ENCODE measurements at places on chromosomes 3 and 15.

DNA sequence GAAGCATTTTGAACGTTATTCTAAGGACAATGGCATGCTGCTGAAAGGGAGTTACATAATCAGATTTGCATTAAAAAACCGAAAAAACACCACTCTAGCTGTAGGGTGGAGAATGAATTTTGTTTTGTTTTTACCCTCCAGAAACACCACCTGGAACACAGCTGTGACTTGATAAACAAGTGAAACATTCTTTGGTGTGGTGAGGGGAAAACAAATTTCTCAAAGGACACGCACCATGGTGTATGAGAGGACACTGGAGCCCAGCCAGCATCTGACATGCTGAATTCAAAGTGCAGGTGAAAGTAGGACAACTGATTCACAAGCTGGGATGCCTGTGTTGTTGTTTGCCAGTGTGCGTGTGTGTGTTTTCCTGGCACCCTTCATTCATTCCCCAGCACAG is 554.5 kb upstream of the TBL1XR1 start:
- DNase-seq: no peak

DNA sequence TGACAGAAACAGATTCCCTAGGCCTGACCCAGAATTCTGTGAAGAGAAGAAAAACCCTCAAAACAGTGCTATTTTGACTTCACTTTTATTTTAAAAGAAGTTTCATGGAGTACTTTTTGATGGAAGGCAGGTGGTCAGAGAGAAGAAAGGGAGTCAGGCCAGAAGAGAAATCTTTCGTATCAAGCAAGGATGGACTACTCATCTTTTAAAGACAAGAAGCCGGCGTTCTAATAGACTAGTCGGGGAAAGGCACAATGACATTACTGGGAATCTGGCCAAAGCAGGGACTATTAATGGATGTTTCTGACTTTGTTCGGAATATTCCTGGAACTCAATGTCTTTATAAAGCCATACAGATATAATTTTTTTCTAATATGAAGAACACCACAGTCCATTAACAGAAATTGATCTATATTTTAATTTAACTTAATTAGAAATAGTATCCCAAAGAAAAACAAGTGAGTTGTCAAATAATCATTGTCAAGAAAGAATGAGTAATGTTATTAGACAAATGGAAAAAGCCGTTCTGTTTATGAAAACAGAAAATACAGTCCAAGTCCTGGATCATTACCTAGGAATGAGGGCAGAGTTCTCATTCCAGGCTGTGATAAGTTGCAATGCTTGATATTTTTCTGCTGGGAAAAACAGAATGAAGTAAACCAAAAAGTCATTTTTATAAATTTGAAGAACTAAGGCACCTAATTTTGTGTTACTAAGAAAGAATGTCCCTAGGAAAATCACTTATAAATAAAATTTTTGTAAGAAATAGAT is 23.7 kb upstream of the PCOLCE2 start:
- peak; percentile 2 for DNase-seq

DNA sequence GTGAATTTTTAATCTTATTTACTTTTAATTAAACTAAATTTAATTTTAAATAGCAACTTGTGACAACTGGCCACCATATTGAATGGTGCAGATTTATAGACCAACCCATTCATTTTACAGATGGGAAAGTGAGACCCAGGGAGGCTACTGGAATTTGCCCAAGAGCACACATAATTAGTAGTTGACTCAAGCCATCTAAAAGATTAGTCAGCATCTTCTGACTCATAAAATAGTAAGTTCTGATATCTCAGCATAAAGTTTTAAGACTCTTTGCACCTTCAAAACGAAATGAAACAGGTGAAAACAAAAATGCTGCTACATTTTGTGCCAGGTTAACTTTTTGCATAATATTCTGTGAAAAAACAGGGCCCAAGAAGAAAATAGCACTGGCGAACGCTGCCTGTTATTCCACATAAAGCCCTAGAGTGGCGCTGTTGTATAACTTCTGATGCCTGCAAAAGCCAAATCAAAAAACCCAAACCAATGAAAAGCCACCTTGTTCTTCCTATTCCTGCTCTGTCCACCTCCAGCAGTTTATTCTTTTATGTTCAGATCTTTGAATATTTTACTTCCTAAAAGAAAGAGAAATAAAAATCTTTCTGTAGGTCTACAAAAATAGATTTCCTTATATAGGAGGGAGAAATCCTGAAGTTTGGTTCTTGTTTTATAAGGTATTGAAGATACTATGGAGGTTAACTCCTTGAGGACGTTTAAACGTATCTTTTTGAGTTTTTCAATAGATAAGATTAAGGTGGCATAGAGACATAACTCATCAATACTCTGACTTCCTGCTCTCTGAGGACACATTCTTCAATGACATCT is 62.8 kb downstream of the OTOL1 start:
- DNase-seq: peak; percentile 37

- DNase-seq: peak; percentile 24
Observed at GRCh38 chr15:48190932-48191573, 412 bp upstream of the CTXN2 start.

GRCh38 chr3:170852324-170852723 is 17.7 kb downstream of the RPL22L1 start:
- DNase-seq: peak; percentile 46

GRCh38 chr15:89809093-89809786 is 5.4 kb downstream of the ANPEP start:
- DNase-seq: no peak

Measured in skin of body (tissue), 3 donors.